ENCODE measurements at places on chromosomes 5 and 9. TPM values are rescaled to one million over a fixed set of nuclear protein-coding genes. Genes with fewer than 3 reads are reported as not detected.

GRCh38 chr5:135553688-135554462 is 18.1 kb upstream of the NEUROG1 start:
- peak; percentile 66 for DNase-seq
- no peak overlapping the region for H3K4me3 ChIP-seq
- peaks cover 60% of the 10 kb centered on the region for H3K27me3 ChIP-seq
- H3K27ac ChIP-seq = no peak overlapping the region
- no peaks in the 10 kb centered on the region for H3K36me3 ChIP-seq
- H3K4me1 ChIP-seq = 0 out of 2 replicates have a peak, but pooled peaks cover 3% of the 10 kb centered on the region

- peaks cover 34% of the 10 kb centered on the region for H3K27me3 ChIP-seq
- peaks cover 21% of the 10 kb centered on the region for H3K4me1 ChIP-seq
- peak overlapping the region; percentile 77 for H3K4me3 ChIP-seq
- peak; percentile 39 for DNase-seq
- H3K36me3 ChIP-seq = no peaks in the 10 kb centered on the region
Observed at GRCh38 chr9:97502222-97502983, 937 bp downstream of the TMOD1 start.

DNA sequence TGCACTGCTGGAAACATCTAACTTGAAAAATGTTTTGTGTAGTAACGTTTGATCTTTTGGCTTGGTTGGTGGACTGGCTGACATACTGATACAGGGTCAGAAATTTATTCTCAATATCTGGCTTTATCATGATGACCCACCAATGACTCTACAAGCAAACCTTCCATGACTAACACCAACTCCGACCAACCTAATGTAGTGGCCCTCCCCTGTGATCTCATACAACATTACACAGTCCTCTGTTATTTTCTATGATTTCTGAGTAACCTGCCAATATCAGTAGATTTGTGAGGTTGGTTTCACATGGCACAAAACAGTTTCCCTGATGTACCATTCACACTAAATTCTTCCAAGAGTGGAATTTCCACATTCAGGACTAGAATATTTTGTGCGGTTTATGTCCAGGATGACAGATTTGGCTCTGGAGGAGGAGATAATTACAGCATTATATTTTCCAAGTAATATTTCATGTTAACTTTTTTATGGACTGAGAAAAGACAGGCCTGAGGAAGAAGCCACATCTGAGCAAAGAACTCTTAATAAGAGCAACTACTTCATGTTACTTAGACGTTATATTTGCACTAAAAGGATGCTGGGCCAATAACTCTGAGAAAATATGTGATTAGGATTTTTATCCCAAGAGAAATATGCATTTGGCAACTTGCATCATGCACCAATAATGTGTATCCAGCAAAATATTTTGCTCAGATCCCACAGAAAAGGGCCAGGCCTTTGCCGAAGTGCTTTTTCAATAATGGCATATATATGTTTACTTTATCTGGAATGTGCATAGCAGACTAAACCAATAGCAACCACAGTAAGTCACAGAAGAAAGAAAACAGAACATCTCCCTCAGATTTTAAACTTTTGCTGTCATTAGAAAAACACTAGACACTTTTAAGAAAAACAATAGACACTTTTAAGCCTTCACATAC is 273.4 kb downstream of the KCNN2 start:
- no peak overlapping the region for H3K4me3 ChIP-seq
- H3K27ac ChIP-seq = no peak overlapping the region
- H3K27me3 ChIP-seq = no peaks in the 10 kb centered on the region
- no peaks in the 10 kb centered on the region for H3K4me1 ChIP-seq

DNA sequence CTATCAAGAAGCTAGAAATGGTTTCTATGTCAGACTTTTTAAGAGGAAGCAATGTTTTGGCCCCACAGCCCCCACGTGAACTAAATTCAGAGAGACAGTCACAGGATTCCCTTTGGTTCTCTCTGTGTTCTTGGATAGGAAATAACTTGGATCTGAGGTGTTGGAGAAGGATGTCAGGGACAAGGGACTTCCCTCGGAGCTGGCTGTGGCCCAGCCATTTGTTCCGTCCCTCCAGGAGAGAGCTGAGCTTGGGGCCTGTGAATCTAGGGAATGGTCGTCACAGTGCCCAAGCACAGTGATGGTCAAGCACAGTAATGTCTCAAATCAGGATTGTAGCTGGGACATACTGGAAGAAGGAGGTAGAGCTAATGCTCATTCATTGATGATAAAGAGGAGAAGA is 2.0 kb downstream of the C7 start:
- H3K4me1 ChIP-seq = peaks cover 24% of the 10 kb centered on the region
- no peak overlapping the region for H3K4me3 ChIP-seq

- peak overlapping the region; percentile 96 for H3K4me3 ChIP-seq
- no peaks in the 10 kb centered on the region for H3K27me3 ChIP-seq
- H3K4me1 ChIP-seq = peaks cover 27% of the 10 kb centered on the region
Observed at GRCh38 chr9:74951725-74952151, 974 bp downstream of the C9orf40 start.

GRCh38 chr5:17359451-17360011 is 138.5 kb upstream of the TAF11L2 start:
- DNase-seq = no peak
- no peak overlapping the region for H3K27ac ChIP-seq
- no peaks in the 10 kb centered on the region for H3K4me1 ChIP-seq

DNA sequence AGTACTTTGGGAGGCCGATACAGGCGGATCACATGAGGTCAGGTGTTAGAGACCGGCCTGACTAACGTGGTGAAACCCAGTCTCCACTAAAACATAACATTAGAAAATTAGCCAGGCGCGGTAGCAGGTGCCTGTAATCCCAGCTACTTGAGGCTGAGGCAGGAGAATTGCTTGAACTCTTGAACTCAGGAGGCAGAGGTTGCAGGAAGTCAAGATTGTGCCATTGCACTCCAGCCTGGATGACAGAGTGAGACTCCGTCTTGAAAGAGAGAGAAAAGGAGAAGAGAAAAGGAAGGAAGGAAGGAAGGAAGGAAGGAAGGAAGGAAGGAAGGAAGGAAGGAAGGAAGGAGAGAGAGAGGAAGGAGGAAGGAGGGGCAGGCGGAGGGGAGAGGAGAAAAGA is 45.1 kb downstream of the MYO10 start:
- no peak overlapping the region for H3K4me3 ChIP-seq
- peaks cover 69% of the 10 kb centered on the region for H3K4me1 ChIP-seq
- H3K27me3 ChIP-seq = no peaks in the 10 kb centered on the region
- 0 out of 2 replicates have a peak overlapping the region, but pooled peaks have one; percentile 40 for H3K27ac ChIP-seq
- no peaks in the 10 kb centered on the region for H3K36me3 ChIP-seq
- DNase-seq = no peak

Gene TMC1
- total RNA-seq = 0.31 TPM

Gene RHOBTB3
- 9.9 TPM for total RNA-seq

Gene DBH
- total RNA-seq = 0.24 TPM

Gene KCNV2
- total RNA-seq = not detected

Gene SLC46A2
- 0.07 TPM for total RNA-seq

Gene PCDHA12
- total RNA-seq = 10.7 TPM

Gene ZNF883
- total RNA-seq = 22.0 TPM
